ENCODE measurements at places on chromosomes 12 and 14.

DNA sequence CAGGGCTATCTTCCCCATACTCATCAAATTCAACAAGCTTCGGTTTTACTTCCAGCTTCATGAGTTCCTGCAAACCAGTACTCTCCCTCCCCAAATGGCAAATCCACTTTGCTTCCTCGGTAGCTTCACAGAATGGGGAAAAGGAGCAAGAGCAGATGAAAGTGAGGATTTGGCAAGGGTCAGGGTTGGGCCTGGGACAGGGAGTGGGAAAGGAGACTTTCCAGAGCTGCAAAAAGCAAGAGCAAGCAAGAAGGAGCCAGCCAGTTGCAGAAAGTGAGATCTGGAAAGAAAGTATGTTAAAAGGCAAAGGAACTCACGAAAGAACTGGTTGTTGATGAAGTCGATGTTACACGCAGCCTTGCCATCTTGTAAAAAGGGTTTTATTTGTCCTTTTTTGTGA lies 522.8 kb upstream of the TBX3 start:
- DNase-seq: no peak

DNA sequence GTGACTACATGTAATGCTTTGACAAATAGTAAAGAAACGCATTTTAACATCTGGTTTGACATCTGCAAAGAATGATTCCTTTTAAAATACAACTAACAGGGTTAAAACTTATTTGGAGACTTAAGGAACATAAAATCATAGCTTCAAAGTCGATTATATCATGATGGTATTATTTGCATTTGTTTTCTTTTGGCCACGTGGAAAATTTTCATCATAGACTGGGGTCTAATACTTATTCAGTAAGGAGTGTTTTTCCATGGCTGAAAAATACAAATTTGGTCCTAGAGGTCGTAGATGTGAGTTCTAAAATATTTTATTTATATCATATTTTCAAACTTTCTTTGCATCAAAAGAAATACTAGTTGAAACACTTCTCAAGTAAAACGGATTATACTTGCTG lies 31.5 kb upstream of the LMNTD1 start:
- no peak for DNase-seq

GRCh38 chr14:28461389-28461788 lies 305.2 kb upstream of the FOXG1 start:
- DNase-seq: no peak

DNA sequence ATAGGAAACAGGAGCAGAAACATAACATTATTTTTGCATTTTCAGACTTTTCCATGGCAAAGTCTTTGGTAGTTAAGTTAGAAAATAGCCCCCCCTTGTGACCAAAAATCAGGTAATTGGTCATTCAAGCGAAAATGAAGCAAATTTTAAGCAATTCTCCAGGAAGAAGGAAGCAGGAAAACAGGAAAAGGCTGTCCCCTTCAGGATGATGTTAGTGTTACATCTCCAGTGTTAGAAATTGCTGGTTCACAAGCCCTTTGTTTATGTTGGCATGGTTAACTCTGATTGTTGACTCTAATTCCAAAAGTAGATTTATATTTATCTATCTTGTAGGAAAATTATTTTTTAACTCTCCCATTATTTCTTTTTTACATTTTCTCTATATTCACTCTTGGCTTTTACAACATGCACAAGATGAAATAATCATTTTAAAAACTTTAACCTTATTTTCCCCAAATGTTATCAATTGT lies 18.8 kb upstream of the GAS2L3 start:
- DNase-seq: peak; percentile 43

DNA sequence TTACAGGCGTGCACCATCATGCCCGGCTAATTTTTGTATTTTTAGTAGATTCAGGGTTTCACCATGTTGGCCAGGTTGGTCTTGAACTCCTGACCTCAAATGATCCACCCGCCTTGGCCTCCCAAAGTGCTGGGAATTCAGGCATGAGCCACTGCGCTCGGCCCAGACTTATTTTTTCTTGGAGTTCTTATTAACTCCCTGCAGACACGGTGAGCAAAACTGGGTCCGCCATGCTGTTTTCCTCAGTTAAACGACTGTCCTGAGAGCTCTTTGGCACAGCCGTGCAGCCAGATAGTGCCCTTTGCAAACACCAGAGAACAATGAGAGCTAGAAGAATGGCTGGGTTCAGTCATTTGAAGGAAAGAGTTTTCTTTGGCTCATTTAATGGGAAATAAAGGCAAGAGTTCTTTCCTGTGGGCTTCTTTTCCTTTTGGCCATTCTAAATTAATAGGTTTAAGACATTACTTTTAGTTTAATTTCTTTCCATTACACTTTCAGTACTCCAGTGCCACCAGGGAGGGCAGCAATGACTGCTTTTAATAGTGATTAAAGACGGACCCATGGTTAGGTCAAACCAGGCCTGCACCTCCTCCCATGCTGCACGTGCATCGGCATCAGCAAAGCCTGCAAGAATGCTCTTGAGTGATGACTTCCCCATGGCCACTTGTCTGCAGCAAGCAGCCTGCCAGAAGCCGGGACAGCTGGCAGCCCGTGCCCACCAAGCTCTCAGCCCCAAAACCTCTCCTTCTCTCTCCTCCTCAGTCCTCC lies 60.7 kb downstream of the VCPKMT start:
- no peak for DNase-seq

DNA sequence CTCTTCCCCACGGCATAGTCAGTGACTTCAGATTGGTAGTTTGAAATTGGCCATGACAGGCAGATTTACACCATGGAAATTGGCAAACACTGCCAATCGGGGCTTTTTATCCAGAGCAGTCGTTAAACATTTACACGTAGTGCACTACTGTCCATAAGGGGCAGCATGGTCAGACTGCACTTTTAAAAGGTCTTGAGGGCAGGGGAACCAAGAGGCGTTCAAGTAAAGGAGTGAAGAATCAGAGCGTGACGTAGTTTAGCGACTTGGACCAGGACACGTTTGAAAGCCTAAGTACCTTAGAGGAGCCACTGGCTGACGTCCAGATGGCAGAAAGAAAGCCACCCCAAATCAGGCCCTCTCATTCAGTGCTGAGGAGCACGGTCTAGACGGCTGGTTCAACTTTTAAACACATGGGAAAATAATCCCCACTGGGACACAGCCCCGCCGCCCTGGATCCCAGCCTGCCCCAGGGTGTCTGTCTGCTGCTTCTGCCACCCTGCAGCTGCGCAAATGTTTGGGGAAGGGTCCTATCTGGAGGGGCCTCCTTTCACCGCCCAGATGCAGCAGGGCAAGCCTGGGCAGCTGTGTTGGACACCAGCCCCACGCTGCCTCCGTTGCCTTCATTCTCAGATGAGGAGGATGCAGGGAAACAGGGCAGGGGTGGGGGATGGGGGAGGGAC lies 52.5 kb upstream of the PPP2R5C start:
- no peak for DNase-seq

DNA sequence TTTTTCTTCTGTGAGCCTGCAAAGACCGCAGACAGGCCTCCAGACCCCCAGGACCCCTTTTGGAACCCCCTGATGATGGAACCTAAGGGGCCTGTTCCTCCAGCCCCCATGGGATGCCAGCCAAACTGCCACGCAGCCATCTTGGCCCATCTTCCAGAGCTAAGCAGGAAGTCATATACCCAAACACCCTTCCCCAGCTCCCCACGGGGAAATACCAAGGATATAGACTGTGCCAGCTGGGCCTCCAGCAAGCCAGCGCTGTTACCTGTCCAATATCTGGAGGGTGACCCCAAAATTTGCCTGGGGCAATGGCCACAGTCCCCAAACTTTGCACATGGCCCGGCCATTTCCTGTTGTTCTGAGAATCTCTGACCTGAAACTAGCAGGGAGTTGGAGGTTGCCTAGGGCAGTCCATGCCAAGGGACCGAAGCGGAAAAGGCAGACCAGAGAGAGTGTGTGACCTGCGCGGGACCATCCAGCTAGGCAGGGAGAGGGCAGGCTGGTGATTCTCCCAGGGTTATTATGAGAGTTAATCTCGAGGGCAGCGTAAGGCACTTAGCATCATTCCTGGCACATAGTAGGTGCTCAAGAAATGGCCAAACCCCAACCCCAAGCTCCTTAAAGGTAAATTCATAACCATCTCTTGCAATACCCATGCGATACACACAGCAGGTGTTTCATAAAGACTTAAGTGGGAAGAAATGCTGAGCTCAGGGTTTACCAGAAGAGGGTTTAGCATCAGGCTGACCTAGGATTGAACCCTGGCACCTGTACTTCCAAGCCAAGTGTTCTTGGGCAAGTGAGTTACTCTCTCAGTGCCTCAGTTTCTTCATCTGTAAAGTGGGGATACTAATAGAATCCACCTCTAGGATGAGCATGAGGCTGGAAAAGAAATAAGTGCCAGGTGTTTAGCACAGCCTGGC lies 2.6 kb upstream of the RASAL1 start:
- no peak for DNase-seq

DNA sequence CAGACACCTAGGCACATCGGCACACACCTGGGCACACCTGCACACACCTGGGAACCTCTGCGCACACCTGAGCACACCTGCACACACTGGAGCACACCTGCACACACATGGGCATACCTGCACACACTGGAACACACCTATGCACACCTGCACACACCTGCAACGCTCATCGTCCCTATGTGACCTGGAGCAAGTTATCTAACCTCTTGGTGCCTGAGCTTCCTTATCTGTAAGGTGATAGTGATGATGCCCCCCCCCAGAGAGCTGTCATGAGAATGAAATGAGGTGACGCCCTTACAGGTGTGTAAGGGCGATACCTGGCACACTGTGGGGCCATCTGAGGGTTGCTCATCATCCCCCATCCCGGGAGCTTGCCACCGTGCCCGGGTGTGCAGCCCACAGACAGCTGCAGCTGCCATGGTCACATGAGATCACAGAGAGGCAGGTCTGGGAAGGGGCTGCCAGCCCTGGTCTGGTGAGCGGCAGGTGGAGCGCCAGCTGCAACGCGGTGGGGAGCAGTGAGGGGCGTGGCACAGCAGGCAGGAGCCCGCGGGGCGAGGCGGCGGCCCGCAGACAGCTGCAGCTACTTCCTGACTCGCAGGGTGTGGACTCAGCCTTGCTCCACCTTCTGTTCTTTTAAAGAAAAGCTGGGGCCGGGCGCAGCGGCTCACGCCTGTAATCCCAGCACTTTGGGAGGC lies 59.9 kb upstream of the FBRSL1 start:
- no peak for DNase-seq

DNA sequence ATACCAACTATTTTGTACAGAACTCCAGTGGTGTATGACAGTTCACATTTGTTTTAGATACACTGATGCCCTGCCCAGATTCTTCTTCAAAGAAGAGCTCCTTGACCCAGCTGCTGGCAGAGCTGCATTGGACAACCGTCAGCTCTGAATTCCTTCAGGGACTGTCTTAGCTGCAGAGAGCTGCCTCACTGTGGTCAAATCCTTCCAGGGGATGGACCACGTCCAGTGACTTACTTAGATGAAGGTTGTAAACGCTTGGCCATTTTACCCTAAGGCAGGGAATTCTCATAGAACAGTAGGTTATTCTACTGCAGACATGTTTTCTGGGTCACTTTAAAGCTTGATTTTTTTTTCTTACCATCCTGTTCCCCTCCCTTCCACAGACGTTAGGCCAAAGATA lies 905.0 kb upstream of the ATXN7L3B start:
- no peak for DNase-seq

DNA sequence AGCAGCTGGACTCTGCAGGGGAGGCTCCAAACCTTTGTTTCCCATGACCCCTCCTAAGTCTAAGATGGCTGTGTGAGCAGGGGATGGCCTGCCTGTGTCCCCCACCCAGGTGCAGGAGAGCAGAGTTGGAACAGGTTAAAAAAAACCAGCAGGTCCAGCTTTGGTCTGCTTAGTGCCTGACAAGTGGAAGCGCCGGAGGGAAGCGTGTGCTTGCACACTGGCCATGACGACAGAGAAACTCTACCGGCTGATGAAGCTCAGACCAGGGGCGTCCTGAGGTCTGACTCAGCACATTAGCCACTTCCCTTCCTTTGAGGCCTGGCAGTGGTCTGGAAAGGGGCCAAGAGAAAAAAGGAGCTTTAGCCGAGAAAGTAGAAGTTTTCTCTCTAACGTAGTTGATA lies 280.1 kb downstream of the VRK1 start:
- peak; percentile 67 for DNase-seq

GRCh38 chr12:92615703-92616102 lies 87.1 kb upstream of the PLEKHG7 start:
- no peak for DNase-seq

- no peak for DNase-seq
Measured at GRCh38 chr12:52049286-52049685, 2.0 kb upstream of the NR4A1 start.

GRCh38 chr12:2417481-2418160 lies 364.8 kb downstream of the CACNA1C start:
- no peak for DNase-seq

- no peak for DNase-seq
Measured at GRCh38 chr12:77610446-77610845, 220.2 kb upstream of the NAV3 start.

- DNase-seq: peak; percentile 39
Measured at GRCh38 chr12:117580718-117581062, 219.3 kb upstream of the NOS1 start.

- no peak for DNase-seq
Measured at GRCh38 chr14:89614009-89614691, 197.1 kb upstream of the FOXN3 start.

DNA sequence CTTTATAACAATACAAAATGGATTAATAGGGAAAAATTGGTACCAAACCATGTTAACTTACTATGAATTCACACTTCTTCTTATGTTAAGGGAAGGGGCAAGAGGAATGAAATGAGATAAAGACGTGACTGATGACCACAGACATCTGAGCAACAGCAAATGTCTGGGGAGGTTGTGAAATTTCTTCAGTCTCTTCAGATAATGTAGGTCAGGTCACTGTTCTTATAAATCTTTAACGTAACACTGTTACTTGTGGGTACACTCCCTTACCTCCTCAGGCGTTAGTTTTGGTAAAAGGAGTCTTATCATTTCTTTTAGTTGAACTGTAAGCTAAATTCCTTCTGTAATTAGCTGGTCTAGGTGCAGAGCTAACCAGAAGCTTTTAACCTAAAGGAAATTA lies 405.0 kb upstream of the LRFN5 start:
- DNase-seq: no peak

DNA sequence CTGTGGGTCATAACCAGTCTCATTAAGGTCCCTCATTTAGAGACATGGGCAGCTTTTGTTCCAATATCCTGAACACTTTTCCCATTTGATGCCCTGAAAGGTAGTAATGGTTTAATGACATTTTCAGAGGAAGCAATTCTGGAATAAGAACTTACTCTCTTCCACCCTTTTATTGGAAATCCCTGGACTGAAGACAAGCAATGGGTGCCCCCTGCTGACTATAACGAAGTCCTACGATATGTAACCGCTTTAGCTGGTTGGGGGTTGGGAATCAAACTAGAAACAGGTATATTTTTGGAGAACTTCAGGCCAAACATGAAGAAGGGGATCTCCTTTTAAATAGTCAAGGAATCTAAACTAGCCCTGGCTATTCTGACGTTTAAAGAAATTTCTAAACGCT lies 20.5 kb downstream of the SARNP start:
- DNase-seq: no peak

DNA sequence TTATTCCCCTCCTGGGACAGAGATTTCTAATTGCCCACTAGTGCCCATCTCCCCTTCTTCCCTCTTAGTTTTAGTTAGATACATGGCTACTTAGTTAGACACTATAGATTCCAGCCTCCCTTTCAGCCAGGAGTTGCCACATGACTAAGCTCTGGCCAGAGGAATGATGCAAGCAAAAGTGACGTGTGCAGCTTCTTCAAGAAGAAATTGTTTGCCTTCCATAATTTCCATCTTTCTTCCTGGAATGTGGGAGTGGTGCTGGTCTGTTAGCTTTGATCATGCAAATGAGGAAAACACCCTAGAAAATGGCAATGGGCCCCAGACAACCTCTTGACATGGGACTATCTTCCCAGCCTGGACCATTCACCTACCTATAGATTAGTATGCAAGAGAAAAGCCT lies 21.4 kb downstream of the CCDC177 start:
- no peak for DNase-seq

Measured in heart left ventricle (tissue), 16 donors.